NCI-H1092 (cell line): ENCODE measurements at places on chromosomes 5 and 9.

DNA sequence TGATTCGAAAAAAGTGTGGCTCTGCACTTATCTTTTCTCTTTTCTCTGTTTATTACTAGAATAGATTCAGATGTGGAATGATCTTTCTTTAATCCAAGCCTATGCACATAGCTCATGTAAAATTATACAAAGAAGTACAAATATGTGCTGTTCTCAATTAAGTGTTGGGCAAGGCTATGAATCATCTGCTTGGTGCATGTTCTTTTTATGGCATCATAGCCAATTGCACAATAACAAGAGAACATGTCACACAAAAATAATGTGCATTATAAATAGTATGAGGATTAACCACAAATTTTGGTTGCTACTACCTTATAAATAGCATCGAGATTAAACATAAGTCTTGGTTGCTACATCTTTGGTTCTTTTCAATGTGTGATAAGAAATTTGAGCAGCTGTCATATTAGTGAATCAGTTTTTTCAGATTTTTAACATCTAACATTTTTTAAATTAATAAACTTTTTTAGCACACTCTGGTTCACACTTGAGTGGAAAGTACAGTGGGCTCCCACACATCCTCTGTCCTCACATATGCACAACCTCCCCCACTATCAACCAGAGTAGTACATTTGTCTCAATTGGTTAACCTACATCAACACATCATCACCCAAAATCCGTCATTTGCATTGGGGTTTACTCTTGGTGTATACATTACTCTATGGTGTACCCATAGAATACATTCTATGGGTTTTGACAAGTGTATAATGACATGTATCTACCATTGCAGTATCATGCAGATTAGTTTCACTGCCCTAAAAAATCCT lies 6.8 kb upstream of the RECK start:
- no peak for DNase-seq

DNA sequence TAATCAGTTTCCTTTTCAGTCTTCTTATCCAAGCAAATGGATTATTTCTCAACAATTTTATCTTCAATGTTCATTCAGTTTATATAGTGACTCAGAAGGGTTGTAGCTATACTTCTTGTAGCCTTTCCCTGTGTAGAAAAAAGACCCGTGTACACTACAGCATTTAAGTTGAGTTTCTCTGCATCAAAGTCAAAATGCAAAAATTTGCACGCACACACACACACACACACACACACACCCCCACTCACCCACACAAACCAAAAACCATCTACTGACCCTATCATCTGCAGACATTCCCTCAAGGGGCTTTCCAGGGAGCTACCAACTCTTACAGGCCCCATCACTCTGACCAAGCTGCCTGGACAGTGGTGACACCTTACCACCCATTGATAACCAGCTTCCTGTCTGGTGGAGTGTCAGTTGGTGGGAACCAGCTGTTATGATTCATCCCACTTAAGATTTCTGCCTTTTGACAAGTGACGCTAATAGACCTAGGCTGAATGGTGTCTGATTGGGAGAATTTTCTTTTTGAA lies 12.2 kb upstream of the ELL2 start:
- DNase-seq = no peak

DNA sequence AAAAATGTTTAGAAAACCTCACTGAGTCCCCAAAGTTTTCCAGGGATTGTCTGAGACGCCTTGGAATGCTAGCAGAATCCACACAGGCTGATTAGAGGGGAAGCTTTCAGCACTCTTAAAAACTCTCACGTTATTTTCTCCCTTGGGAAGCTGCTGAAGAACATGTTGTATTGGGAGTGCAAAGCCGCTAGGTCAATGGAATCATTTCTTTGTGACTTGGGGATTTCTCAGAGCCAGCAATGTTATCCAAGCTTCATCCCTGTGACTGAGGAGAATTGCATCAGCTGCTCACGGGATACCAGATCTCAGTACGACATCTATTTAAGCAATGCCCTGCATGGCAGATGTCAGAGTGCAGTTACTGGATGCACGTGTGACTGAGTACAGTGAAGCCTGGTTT lies 426.4 kb upstream of the MPDZ start:
- DNase-seq = no peak

DNA sequence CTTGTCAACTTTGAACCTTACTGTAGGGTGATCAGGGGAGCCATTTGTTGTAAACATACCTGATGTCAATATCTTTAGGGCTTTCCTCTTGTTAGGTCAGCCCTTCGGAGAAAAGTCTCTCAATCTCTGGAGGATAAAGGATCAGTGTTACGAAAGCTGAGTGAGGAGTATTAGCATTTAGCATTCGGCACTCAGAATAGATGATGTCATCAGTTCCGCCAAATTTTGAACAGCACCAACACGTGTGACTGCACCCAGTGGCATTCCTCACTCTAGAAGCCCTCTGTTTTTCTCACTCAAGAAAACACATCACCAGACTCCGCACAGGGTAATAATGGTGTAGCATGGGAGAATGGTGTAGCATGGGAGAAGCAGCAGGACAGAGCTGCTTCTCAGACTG lies 87.8 kb downstream of the RASEF start:
- no peak for DNase-seq

- no peak for DNase-seq
Observed at GRCh38 chr5:148748702-148749392, 77.6 kb upstream of the ADRB2 start.

- DNase-seq = no peak
Observed at GRCh38 chr5:35828082-35828598, 28.6 kb upstream of the IL7R start.

GRCh38 chr5:179114756-179115155 lies 54.6 kb downstream of the ZNF354C start:
- no peak for DNase-seq

GRCh38 chr5:158832731-158833130 lies 267.0 kb downstream of the EBF1 start:
- no peak for DNase-seq

DNA sequence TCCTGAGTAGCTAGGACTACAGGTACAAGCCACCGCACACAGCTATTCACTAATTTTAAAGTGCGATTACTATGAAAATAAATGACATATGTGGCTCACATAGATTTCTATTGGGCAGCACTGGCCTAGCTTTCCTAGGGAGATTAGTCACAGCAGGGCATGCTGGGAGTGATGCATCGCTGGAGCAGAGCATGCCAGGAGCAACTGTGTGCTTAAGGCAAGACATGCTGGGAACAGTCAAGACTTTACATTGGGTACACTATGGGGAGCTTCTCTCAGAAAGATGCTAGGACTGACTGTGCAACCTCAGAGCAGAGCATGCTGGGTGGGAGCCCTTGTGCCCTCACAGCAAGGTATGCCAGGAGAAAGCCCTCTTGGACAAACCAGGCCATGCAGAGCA lies 9.3 kb downstream of the ST6GALNAC6 start:
- DNase-seq = no peak

GRCh38 chr9:107975426-107976010 lies 485.9 kb upstream of the KLF4 start:
- no peak for DNase-seq

- no peak for DNase-seq
Observed at GRCh38 chr5:63831381-63831780, 130.9 kb downstream of the HTR1A start.

DNA sequence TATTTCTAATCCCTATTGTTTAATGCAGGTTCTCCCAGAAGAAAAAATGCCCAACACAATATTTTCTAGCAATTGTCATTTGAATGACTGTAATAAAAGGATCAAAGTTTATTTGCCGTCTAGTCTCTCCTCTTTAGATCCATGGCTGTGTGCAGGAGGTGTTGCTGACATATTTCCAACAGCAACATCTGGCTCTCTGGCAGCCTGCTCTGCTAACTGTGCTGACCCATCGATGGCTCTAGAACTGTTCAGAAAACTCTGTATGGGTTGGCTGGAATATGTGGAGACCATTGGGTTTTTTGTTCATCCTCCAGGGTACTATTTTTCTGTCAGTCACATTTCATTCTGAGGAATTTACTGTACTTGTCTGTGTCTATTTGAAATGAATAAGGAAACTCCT lies 202.0 kb upstream of the SLC27A6 start:
- no peak for DNase-seq

GRCh38 chr5:157509587-157509986 lies 49.6 kb downstream of the NIPAL4 start:
- DNase-seq = no peak

GRCh38 chr9:70668751-70669150 lies 254.3 kb upstream of the KLF9 start:
- DNase-seq = no peak
